HT-29 (cell line): ENCODE measurements at places on chromosomes 13 and 19.

GRCh38 chr19:37809366-37809765 lies 30.0 kb upstream of the ZNF573 start:
- no peak for DNase-seq

DNA sequence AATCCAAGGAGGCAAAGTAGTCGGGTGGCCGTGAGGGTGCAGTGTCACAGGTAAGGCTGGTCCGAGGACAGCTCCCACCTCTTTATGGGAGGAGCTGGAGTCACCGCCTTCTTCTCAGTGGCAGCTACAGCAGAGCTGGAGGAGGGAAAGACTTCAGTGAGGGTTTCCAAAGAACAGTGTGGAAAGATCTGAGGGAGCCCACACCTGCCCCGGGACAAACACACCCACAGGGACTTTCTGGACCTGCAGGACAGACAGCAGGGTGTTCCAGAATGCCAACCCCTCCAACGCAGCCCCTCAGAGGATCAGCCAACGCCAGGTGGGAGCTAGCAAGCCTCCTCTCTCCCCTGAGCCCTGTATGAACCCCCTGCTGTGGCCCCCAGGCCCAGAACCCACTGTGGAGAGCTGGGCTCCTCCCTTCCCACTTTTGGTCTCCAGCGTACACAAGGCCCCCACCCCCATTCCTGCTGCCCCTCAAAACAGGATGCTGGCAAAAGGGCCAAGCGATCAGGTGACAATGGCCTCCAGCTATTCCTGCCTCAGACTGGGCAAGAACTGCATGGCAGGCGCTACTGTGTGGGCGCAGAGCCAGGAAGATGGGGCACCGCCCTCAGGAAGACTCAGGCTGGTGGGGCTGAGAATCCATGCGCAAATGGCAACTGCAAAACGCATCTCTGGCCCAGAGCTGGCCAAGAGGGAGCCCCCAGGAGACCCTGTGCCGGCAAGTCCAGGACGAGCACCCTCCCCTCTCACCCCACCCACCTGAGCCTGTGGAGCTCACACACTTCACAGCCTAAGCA lies 3.5 kb upstream of the CD320 start:
- DNase-seq, result no peak

DNA sequence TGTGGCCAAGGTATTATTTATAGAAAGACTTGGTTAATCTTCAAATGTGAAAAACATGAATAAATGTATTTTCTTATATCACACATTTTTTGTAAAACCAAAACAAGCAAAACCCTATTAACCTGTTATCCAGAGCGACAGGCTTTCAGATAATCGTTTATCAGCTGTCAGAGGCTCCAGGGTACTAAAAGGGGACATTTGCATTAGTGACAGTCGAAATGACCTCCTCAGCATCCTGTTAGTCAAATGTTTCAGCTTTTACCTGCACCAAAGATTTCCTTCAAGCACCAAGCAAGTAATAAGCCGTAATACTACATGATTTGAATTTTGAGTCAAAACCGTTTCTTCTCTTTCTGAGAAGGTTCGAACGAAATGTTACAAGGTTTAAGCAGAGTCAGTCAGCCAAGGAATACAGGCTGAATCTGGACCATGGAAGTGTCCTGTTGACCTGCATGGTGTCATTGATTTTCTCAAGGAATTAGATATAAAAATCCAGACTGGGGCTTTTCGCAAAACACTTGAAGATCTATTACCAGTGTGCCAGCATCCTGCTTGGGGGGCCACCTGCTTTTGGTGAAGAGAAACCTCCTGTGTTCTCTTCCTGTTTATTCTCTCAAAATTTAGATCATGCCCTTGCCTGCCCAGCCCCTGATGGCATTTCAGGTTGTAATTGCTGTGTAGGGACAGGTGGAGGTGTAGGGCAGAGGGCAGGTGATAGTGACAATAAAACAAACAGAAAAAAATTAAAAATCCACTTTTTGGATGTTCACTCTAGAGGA lies 11.3 kb upstream of the RFC3 start:
- DNase-seq, result no peak

GRCh38 chr13:43303033-43303729 lies 279.8 kb downstream of the DNAJC15 start:
- peak; percentile 70 for DNase-seq

DNA sequence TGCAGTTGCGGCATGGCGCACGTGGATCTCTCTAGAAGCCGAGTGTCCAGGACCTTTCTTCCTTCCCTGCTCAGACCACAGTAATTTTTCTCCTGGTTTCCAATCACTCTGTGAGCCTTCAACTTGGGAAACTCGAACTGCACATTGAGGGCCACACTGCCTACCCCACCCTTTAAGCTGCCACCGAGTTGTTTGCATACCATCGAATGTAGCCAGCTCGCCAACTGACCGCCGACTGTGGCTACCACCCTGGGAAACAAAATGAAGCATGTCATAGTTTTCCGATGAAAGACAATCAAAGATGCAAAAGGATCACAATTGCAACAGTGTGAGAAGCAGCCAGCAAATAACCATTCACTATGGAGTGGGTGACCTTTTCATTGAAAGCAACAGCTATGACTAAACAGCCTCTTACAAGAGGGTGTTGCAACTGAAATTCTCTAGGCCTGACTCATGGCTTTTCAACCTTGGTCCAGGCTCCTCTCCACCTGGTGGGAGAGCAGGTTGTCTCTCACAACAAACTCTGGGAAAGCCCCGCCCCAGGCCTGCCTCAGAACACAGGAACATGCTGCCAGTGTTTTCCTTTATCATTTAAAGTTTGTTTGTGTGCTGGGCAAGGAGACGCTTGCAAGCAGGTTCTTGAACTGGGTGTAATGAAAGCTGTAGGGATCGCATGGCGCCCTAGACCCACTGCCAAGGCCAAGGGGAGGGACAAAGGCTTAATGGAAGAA lies 141.7 kb upstream of the SERP2 start:
- peak; percentile 98 for DNase-seq

- DNase-seq, result no peak
Observed at GRCh38 chr19:34391813-34392212, 12.4 kb upstream of the PDCD2L start.

GRCh38 chr19:4908360-4908759 lies 941 bp upstream of the UHRF1 start:
- DNase-seq, result peak; percentile 6

GRCh38 chr13:65454403-65454802 lies 1775.7 kb downstream of the PCDH9 start:
- no peak for DNase-seq

DNA sequence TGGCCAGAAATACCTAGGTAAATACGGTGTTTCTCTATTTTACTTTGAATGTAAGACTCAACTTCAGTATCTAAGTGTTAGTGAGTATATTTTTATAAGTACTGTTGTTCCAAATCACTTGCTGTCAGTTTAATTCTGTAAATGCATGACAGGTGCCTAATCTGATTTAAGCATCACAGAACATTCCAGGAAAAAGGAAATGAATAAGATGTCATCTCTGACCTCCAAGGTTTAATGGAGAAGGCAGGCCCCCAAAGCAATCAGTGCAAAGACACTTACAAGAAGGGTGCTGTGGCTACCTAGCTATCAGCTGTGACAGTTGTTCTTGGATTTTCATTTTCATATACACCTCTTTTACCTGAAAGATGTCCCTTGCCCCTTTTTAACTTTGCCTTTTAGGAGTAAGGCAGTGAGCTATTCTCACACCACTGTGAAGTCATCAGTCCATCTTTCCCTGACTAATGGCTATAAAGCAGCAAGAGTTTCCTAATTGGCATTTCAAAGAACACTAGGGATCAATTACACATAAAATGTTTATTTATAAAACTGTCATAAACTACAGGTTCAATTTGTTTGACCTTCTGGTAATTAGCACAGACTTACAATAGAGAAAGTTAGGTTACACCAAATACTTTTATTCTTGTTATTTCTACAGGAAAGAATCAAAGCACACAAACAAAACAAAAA lies 427.6 kb downstream of the SPRY2 start:
- no peak for DNase-seq

DNA sequence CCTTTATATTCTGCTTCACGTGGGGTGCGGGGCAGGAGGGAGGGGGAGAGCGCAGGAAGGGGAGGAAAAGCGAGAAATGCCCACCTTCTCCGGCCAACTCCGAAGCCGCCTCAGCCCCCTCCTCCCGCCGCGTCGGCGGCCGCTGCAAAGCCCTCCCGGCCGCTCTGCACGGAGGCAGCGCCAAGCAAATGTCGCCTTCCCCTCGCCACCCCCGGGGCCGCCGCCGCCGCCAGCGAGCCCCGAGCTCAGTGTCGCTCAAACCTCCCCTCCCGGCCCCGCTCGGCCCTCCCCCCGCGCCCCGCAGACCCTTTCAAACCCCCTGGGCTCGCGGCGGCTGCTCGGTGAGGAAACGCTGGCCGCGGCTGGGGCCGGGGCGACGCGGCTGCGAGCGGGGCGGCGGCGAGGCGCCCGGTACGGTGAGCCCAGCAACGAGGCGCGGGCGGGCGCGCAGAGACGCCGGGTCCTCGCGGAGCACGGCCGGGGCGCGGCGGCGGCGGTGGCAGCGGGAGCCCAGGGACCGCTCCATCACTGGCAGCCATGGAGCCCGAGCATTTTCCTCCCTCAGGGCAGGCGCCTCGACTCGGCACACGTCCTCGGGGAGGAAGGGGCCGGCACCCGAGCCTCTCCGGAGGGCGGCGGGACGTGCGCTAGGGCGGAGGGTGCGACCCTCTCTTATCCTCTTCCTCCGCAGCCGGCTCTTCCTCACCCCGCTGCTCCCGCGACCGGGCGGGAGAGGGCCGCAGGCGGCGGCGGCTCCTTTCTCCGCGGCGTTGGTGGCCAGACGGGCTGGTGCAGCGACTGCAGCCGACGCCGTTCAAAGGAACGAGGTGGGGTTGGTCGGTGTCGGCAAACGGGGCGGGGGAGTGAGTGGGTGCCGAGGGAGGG lies 463 bp upstream of the TSC22D1 start:
- no peak for DNase-seq

GRCh38 chr13:106490569-106491321 lies 44.7 kb downstream of the EFNB2 start:
- no peak for DNase-seq

DNA sequence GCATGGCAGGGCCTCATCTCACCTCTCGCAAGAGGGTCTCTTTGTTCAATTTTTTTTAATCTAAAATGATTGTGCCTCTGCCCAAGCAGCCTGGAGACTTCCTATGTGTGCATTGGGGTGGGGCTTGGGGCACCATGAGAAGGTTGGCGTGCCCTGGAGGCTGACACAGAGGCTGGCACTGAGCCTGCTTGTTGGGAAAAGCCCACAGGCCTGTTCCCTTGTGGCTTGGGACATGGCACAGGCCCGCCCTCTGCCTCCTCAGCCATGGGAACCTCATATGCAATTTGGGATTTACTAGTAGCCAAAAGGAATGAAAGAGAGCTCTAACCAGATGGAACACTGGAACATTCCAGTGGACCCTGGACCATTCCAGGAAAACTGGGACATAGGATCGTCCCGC lies 8.0 kb downstream of the FXYD3 start:
- no peak for DNase-seq

DNA sequence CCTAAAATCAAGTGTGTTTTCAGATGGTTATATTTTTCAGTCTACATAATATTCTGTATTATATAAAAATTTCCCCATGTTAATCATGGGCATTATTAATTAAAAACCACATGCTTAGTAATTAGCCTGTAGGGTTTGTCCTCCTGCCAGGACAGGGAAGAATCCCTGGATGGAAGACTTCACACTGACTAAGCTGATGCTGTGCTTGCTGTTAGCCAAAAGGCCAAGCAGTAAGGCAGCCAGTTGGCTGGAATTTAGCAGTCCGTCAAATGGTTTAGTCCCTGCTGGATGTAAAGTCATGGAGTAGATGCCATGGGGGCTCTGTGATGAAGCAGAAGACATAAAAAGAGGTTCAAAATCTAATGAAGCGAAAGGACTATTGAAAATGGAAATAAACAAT lies 168.0 kb upstream of the OBI1 start:
- no peak for DNase-seq

DNA sequence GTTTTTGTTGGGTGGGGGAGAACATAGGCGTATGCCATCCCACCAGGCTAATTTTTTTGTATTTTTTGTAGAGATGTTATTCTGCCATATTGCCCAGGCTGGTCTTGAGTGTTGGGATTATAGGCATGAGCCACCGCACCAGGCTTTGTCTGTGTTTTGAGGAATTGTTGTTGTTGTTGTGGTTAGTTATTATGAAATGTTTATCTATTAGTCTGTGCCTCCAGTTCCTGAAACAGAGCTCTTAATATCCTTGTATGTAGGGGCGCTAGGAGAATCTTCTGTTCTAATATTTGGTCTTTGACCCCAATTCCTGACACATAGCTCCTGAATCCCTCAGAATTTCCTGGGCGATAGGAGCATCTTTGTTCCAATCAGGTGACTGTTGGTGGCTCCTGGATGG lies 5.6 kb upstream of the LATS2 start:
- no peak for DNase-seq

GRCh38 chr13:38661010-38661675 lies 25.7 kb upstream of the FREM2 start:
- DNase-seq, result no peak

- no peak for DNase-seq
Observed at GRCh38 chr19:33946535-33947264, 150.0 kb downstream of the KCTD15 start.

- no peak for DNase-seq
Observed at GRCh38 chr13:29756506-29756905, 93.9 kb downstream of the UBL3 start.

DNA sequence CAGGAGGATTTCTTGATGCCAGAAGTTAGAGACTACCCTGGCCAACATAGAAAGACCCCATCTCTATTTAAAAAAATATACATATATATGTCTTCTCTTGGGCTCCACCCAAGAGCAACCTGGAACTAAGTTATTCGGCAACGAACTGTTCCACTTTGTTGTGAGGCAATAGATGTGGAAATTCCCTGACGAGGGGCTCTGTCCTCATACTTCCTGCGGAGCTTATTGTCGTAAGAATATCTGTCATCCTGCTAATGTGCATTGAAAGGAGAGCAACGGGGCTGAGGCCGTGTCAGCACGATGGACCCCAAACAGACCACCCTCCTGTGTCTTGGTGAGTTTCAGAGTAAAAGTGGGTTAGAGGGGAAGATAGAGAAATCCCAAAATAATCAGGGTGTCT lies at the start of gene FCAR:
FCAR (plus strand) TSS at position 246 of the 400 bp plus-strand sequence; CDS start at position 301, 55 bp downstream.
- no peak for DNase-seq

DNA sequence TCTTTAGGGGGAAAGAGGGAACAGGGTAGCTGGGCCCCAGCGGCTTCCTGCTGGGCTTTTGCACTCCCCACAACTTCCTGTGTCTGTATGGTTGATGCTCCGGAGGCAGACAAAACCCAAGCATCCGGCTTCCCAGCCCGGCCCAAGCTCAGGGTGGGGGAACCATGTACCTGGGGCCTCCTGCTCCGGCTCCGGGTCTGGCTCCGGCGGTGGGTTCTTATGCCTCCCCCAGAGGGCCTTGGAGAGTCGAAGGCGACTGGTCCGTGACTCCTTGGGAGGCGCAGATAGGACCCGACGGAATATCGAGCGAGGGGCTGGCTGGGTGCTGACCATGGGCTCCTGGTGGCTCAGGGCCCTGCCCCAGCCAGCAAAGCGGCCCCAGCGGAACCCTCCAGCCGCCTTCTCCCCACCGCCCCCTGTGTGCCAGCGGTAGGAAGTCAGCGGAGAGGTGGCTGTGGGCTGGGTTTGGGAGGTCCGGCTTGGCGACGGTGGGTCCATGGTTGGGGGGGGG lies 428 bp downstream of the RASAL3 start:
- DNase-seq, result no peak
